Activated T-helper 1 cell treated with anti-CD3 and anti-CD28 coated beads, Interleukin-12 subunit alpha, Interleukin-12 subunit beta, Interleukin-2, Interleukin-4 antibody, amounts not matched to agents 30 ng/mL and 10 ng/mL and 1 ng/mL, durations not matched to agents 14 hours and 24 hours and 36 hours (primary cell): ENCODE measurements at places on chromosomes 3 and 15.

DNA sequence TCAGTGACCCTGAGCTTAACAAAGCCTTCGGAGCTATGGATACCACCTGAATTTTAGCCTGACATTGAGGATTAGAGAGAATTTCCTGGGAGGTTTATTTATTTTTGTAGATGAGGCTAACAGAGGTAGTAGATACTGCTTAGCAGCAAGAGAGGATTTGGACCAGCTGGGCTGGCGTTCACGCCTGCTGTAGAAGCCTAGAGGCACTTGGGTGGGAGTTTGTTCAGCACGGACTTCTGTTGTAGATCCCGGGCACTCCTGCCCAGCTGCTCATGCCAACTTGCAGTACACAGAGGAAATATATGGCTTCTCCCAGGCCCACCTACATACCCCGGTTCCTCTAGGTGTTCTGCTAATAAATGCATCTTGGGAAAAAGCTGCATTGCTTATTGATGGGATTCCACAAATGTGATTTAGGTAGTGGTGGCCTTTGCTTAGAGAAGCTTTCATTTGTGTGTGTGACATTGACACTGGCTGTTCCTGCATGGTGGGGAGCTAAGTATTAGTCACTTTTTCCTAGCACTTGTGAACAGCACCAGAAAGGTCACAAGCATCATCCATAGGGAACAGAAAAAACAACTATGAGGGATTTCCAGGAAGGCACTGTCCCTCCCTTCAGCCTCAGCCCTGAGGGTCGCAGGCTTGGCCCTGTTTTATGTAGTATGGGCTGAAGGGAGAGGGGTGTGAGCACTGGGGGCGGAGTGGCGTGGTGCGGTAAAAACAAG lies 324.8 kb upstream of the LRRFIP2 start:
- no peak for DNase-seq

DNA sequence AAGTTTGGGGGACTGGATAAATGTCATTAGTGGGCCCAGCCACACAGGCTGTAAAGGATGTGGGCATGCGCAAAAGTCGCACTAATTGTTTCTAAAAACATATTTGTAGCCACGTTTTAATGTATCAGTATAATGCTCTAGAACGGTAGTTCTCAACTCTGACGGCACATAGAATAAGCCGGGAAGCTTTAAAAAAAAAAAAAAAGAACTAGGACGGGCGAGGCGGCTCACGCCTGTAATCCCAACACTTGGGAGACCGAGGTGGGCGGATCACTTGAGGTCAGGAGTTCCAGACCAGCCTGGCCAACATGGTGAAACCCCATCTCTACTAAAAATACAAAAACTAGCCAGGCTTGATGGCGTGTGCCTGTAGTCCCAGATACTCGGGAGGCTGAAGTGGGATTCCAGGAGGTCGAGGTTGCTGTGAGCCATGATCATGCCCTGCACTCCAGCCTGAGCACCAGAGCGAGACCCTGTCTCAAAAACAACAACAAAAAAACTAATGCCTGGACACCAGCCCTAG lies 618 bp upstream of the MON1A start:
- DNase-seq: no peak

DNA sequence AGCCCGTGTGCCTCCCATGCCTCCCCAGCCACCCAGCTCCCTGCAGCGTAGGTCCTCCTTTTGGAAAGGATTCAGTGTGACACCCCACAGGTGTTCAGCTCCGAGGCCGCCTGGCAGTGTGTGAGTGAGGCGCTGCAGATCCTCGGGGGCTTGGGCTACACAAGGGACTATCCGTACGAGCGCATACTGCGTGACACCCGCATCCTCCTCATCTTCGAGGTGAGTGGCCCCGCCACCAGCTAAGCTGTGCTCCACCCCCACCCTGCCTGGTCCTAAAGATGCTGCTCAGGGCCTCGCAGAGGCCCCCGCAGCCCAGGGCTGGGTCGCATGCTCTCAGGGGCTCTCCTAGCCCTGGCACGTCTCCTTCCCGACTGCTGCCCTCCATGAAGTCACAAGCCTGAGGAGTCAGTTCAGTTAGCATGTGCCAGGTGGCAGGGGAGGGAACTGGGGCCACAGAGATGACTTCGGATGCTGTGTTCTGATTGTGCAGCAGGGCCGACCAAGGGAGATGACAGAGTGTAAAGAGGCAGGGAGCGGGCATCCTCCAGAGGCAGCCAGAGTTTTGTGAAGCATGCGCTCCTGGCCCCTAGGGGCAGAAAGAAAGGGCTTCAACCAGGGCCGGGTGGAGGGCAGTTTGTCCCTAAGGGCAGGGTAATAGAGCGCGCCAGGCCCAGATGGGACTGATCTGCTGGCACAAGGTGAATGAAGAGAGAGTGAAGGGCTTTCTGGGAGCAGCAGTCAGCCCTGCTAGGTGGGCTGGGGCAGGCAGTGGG lies 26.8 kb downstream of the ACAD9 start:
- no peak for DNase-seq

DNA sequence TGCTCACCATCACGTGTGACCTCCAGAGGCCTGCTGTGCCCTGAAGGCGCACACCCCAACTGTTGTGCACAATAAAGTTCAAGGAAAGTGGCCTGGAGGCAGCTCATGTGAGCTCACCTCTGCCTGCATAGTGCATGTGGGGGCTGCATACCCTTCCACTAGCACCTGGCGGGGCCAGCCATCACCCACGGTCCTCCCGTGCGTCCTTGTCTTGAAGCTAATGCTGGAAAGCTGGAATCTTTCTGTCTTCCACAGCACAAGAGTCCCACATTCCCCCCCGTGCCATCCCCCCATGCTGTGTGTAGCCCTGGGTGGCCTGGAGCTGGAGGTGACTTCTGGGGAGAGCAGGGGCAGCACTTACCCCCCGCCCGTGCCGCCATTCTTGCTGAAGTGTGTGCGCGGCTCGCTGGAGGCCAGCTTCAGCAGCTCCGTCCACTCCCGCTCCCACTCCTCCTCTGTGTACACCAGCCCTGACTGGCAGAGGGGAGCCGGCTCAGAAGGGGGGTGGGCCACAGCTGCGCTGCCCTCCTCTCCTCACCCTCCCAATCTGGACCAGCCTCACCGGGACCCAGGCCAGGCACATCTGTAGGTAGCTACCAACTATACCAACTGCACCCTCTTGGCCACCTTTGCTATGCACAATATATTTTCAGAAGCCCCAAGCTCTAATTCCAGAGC lies 199.5 kb downstream of the KLF13 start:
- no peak for DNase-seq

GRCh38 chr15:60695713-60696522 lies 217.0 kb upstream of the ICE2 start:
- DNase-seq: peak; percentile 48

DNA sequence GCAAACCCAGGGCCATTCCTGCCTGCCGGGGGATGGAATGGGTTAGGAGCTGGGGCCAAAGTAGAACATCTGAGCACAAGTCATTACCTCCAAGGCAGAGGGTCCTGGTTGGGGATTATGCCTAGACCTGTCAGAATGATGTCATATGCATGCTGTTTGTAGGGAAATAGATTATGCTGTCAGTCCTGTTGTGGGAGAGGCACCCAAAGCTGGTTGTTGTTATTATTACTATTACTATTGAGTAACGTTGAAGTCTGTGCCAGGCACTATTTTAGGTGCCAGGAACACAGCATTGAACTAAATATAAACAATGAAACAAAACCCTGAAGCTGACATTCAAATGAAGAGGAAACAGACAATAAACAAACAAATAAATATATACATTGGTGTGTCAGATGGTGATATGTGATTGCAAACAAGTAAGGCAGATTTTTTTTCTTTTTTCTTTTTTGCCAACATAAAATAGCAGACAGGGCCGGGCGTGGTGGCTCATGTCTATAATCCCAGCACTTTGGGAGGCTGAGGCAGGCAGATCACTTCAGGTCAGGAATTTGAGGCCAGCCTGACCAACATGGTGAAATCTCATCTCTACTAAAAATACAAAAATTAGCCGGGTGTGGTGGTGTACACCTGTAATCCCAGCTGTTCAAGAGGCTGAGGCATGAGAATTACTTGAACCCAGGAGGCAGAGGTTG lies 2.0 kb downstream of the P4HTM start:
- no peak for DNase-seq

DNA sequence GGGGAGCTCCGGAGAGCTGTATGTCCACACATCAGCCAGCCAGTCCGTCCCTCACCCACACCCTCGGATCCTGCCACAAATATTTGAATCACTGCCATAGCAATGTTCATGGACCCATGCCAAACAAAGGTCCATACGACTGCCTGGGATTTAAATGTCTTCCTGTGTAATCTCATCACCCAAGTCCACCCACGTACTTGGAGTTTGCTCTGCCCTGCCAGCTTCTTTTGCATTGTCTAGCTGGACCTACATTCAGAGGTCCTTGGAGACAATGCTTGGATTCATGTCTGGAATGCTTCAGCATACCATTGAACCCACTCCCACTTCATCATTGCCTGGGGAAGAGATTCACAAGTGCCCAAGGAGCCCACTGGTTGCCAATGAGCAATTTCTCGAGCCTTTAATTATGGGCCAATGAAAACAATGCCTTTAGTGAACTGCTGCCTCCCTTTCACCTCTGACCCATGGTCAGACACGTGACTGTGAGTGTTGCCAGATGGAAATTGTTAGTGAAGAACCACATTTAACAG lies 90.4 kb upstream of the PHLDB2 start:
- DNase-seq: no peak

GRCh38 chr3:119293105-119293870 lies 895 bp upstream of the ARHGAP31 start:
- no peak for DNase-seq

DNA sequence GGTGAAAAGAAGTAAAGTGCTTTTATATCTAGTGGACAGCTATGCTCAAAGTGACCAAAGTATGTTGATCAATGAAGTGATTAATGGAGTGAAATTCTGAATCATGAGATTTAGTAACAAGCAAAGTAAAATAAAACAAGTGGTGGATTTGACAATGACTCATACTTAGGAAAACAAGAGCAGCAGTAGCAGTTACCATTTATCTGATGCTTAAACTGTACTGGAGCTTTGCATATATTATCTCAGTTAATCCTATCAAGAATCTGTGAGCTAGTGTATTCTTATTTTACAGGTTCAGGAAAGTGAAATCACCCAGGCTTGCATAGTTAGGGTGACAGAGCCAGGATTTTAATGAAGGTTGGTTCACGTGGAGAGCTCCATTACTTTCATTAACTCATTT lies 50.6 kb upstream of the SPATA16 start:
- DNase-seq: no peak

DNA sequence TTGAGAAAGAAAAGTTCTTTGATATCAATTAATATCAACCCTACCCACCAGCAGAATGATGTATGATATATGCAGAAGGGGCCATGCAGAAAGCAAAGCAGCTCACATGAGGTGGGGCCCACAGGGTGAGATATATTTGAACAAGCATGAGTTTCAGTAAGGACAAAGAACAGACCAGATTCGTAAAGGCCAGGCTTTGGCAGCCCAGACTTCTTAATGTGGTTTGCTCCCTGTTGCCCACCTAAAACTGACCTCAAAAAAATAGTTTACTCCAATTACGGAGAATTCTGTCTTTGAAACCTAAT lies 255.7 kb upstream of the WNT5A start:
- DNase-seq: no peak

GRCh38 chr15:90859234-90860131 lies 8.9 kb upstream of the FURIN start:
- DNase-seq: no peak

DNA sequence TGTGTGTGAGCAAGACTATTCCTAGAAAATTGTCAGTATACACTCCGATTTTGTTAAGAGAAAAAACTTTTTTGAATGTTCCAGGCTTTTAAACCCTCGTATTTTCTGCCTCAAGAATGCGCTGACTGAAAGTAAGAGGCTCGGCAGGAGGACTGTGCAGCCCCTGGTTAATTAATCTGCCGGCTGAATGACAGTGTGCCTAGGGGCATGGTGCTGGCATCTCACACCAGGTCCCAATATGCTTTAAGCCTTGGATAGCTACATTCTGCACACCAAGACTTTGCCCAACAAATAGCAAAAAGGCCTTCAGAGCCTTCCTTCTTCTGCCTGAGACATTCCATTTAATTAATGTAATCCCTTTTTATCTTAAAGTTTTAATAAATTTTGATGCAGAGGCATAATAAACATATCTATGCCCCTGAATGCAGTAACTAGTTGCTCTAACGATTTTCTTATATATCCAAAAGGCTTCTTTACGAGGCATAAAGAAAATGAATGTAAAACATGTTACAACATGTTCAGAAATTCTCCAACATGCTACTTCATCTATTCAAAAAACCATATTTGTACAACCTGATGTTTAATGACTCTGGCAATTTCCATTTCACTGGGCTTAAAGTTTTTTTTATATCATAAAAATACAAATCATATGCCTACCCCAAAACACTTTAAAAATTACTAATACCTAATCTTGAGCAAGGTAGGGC lies 37.9 kb downstream of the DPH6 start:
- DNase-seq: no peak

DNA sequence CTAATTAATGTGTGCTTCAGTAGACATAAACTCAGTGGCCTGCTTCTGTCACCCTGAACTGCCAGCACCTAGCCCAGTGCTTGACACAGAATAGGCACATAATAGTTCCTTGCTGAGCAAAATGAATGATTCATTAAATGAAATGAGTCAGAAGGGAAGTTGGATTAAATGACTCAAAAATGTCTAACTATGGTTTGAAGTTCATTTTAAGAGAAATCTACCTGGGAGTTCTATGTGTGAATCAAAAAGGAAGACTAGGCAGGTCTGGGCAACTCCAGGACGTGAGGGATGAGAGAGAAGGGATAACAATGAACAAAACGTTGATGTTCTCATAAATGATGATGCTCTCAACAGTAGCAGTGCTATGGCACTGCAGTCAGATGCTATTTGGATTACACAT lies 175.0 kb downstream of the CFAP20DC start:
- no peak for DNase-seq

DNA sequence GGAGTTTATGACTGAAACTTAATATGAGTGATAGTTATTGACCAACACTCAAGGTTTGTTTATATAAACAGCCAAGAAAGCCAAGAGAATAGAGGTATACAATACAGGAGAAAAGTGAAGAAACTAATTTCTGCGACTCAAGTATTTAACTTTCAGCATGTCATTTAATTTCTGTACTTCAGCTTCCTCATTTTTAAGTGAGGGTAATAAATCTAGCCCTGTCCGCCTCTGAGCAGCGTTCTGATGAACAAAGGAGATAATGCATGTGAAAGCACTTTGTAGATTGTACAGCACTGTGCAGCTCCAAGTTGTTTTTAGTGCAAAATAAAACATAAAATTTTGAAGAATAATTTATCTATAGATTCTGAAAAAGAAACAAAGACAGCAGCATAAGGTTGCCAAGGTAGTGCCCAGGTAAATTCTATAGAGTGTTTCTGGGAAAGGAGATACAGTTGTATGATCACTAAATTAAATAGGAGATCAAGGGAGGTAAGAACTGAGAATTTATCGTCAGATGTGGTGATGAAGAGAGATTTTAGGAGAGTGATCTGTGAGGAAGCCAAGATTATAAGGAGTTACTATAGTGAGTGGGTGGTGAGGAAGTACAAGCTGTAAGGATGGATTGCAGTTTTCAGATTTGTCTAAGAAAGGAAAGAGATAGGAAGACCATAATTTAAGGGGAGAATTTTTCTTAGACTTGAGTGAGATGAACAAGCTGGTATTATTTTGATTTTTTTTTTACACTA lies 71.3 kb downstream of the RASA2 start:
- DNase-seq: no peak

GRCh38 chr3:169241991-169242707 lies 421.4 kb downstream of the MECOM start:
- DNase-seq: no peak

- no peak for DNase-seq
These were observed 108.2 kb upstream of the CHRM5 start for GRCh38 chr15:33859992-33860545.
